ENCODE measurements at places on chromosomes 1 and 21.

- no peak for DNase-seq
These were observed 580 bp downstream of the VWA1 start for GRCh38 chr1:1435911-1436629.

GRCh38 chr1:18285538-18285924 is 177.9 kb downstream of the IGSF21 start:
- DNase-seq = no peak

DNA sequence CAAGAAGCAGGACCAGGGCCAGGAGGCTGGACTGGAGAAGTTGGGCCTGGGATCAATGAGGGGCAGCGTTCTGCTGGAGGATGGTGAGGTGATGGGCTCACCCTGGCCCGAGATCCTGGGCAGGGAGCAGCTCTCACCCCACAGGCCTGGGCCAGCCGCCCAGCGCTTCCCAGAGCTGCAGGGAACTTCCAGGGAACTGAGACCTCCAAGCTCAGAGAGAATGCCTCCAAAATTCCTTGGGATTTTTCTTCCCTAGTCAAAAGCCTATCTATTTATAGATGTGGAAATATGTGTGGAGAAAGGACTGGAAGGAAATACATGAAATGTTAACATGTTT is 121.2 kb downstream of the SPSB1 start:
- no peak for DNase-seq

DNA sequence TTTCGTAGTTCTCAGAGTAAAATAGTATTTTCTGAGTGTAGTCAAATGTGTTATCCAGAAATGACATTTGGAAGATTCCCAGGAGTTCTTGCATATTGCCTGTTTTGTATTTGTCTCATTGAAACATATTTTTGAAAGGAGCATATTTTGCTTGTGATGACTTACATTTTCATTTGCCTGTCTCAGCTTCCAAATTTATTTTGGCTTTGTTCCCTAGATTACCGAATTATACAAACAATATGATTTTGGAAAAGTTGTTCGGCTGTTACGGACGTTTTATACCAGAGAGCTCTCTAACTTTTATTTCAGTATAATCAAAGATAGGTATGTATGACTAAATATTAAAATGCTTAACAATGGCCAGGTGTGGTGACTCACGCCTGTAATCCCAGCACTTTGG is 46.0 kb downstream of the IARS2 start:
- DNase-seq = no peak

DNA sequence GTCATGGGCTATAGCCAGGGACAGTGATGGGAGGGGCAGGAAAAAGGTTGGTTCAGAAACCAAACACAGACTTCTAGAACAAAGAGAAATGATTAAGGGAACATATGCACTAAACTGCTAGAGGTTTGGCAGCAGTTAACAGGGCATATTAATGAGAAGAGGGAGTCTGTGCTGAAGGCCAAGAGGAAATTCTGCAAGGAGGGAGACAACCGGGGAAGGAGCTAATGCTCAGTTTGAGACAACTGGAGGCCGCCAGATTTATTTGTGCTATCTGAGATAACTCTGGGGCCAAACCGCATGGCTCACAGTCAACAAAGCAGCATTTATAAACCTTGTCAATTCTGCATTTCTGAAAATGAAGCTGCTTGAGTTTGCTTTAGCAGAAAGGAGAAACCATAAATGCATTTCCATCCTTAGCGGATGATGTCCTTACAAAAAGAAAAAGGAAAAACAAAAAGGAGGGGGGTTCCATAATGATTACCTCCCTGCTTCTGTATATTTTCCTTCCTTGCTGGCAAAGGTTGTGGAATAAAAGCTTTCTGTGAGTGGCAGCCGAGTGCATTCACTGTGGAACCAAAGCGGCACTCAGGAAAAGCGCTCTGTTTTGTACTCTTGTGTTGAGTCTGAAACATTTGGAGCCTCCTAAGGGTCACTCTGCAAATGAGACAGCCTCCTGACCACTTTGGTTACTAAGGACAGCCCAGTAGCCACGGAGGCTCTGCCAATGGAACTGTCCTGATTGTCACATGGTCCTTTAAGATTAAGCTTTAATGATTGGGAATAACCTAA is 70.3 kb downstream of the SIM2 start:
- no peak for DNase-seq

DNA sequence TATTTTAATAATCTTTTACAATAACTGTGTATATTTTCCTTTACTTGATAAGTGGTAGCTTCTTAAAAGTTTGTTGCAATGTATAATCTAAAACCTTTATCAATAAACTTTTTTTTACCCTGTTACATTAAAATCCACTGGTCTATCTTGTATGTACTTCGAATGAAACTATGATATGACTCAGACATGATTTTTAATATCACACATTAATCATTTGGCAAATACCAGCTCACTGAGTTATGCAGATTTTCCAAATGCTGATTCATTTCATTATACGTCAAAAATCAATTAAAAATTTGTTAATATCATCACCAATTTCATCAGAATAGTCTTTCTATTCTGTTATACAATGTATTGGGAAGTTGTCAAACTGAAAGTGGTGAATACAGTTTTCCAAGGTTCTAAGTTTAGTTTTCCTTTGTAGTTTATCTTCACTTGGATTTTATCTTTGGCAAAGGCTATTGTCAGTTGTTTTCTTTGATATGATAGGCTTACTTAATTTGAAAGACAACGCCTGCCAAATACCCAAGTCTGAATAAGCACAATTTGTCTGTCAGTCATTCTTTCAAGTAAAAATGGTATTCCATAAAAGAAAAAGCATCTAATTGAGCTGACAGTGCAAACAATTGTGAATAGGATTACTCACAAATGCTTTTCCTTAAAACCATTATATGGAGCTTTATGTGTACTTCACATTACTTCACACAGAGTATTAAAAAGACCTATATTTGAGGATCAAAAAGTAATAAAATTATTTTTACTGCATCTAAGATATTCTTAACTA is 127.0 kb downstream of the NME7 start:
- DNase-seq = no peak

- no peak for DNase-seq
These were observed 58.6 kb upstream of the TNR start for GRCh38 chr1:175801979-175802378.

GRCh38 chr1:209619696-209620486 is 32.3 kb downstream of the LAMB3 start:
- no peak for DNase-seq

- no peak for DNase-seq
These were observed 25.0 kb upstream of the EPHB2 start for GRCh38 chr1:22685591-22686059.

DNA sequence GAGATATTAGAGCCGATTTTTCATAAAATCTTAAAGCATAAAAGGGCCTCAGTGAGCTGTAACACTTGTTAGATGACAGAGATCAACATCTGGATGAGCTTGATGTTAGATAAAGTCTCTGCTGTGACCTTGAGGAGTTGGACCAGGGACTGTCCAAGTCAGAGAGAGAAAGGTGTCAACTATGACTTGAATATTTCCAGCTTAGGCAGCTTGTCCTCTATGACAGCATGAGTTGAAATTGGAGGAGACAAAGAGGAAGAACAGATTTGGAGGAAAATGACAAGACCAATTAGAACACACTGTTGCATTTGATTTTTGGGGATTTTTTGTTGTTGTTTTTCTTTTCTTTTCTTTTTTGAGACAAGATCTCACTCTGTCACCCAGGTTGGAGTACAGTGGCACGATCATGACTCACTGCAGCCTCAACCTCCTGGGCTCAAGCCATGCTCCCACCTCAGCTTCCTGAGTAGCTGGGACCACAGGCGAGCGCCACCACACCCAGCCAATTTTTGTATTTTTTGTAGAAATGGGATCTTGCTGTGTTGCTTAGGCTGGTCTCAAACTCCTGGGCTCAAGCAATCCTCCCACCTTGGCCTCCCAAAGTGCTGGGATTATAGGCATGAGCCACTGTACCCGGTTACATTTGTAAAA is 35.3 kb upstream of the CLIC4 start:
- no peak for DNase-seq

- DNase-seq = no peak
These were observed 14.6 kb downstream of the NGF start for GRCh38 chr1:115323366-115324004.

DNA sequence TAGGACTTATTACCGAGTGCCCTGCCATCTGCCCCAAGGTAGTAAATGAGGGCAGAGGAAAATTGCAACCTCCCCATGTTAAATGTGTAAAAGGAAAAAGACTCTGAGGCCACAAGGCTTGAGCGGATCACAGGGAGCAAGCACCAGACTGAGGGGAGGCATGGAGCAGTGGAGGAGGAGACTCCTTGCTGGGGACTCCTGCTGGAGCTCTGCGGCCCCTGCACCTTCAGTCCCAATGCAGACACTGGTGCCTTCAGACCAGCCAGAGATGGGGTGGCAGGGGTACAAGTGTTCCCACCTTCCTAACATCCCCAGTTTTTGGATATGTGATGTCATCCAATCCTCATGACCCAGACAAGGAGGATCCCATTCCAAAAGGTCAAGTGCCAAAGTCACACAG is 128.4 kb upstream of the NGF start:
- no peak for DNase-seq

DNA sequence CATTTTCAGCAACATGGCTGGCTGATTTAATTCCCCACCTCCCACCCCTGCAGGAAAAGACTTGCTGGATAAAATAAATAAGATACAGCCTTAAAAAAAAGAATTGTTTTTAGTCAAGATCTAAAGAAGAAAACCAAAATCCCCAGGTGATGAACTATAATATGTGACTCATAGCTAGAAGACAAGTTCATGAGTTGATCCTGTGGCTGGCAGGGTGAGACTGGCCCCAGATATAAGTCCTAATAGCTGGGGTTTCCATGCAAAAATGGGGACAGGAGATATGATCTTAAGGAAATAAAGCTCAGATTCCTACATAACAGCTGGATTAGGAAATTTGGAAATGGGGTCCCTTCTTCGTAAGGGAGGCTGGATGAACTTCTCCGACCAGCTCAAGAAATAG is 21.9 kb upstream of the RGSL1 start:
- no peak for DNase-seq

GRCh38 chr1:157198619-157199420 is 60.6 kb upstream of the ETV3 start:
- no peak for DNase-seq

- DNase-seq = no peak
These were observed 9.7 kb downstream of the MAPKAPK2 start for GRCh38 chr1:206694171-206695124.

DNA sequence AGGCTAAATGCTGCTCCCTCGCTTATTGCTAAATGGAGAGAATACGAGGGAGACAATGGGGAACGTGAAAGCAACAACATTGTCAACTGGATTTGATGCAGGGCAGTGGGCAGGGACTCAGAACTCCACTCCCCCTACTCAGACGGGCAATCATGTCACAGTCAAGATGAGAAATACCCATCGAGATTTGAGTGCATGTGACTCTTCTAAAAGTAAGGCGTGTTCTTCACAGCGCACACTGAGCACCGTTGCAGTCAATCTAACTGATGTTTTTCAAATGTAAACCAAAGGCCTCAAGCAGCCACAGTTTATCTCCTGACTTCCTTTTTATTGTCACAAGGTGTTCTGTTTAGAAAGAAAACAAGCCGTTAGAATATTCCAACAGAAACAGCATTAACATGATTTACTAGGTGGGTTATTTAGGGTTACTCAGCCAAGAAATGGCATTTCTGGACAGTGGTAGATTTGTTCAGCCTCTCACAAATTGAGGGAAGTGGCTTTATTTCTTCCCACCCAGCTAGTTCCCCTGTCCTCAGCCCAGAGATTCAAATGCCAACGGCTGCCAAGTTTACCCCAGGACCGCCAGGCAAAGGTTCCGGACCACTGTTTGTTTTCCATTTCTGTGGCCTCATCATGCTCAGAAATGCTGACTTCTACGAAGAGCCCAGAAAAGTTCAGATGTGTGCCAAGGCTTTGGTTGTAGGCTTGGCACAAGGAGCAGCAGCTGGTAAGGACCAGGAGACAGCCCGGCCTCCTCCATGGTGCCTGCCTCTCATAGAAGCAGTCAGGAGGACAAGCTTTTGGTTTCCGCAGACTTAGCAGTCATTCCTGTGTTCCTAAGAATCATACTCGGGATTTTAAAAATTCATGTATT is 171.4 kb downstream of the KIF26B start:
- no peak for DNase-seq

- DNase-seq = no peak
These were observed 30.2 kb downstream of the EYA3 start for GRCh38 chr1:28058168-28058567.

- no peak for DNase-seq
These were observed 11.3 kb upstream of the PPIE start for GRCh38 chr1:39727221-39727931.

GRCh38 chr1:71660411-71660810 is 579.6 kb upstream of the ZRANB2 start:
- DNase-seq = no peak

DNA sequence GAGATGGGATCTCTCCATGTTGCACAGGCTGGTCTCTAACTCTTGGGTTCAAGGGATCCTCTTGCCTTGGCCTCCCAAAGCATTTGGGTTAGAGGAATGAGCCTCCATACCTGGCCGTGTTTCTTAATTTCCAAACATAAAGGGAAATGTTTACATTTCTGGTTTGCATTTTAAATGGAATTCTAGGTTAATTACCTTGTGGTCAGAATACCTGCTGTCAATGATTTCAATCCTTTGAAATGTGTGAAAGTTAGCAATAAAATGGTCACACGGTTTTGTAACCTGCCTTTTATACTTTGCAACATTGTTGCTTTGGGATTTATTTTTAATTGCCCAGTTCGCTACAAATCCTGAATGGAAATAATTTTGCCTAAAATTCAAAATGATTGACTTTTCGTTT is 26.3 kb downstream of the AGMAT start:
- no peak for DNase-seq

DNA sequence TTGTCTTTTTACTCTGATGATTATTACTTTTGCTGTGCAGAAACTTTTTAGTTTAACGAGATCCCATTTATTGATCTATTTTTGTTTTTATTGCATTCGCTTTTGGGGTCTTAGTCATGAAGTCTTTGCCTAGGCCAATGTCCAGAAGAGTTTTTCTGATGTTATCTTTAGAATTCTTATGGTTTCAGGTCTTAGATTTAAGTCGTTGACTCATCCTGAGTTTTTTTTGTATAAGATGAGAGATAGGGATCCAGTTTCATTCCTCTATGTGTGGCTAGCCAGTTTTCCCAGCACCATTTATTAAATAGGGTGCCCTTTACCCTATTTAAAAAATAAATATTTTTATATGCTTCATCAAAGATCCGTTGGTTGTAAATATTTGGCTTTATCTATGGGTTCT is 13.2 kb downstream of the MAN1C1 start:
- DNase-seq = no peak

Data from GM18507 (cell line).